Daoy (cell line): ENCODE measurements at places on chromosomes 11 and 22. TPM values are rescaled to one million over a fixed set of nuclear protein-coding genes. Genes with fewer than 3 reads are reported as not detected.

Gene P2RY6
- total RNA-seq, result 0.80 TPM in 1 of 2 replicates, not detected in the other

DNA sequence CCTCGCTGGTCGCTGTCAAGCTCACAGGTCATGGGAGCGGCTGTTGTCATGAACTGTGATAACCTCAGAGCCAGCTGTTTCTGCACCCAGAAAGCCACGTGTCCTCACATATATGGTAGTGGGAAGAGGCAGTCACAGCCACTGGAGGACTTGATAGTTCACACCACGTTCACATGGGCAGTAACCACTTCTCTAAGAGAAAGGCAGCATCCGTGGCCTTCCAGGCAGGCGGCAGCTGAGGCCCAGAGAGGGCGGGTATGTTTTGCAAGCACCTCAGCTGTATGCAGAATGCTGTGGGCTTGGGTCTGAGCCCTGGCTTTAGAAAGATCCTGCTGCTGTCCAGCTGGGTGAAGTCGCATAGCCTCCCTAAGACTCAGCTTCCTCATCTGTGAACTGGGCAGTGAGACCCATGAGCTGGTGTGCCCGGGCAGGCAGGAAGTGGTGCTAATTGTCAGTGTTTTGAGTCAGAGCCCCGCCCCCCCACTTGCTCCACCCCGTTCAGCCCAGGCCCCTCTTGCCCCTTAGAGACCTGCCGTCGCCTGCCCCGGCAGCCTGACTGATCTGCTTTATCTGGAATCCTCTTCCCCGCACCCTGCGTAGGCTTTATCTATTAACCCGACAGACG is 13.3 kb downstream of the TTC38 start:
- DNase-seq, result no peak

DNA sequence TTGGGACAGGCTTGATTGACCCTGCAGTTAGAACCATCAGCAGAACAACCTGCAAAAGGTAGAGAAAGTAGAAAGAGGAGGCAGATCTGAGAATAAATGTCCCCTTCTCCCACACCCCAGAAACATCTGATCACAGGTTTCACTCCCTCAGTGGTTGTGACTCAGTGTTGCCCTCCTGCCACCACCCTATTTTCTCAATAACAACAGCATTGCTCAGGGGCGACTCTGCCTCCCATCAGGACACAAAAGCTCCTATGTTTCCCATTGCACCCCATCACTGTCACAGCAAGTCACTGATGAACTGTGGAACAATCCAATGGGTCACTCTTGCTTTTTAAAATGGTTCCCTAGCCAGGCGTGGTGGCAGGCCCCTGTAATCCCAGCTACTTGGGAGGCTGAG is 110.2 kb downstream of the RASSF10 start:
- DNase-seq, result peak; percentile 49

DNA sequence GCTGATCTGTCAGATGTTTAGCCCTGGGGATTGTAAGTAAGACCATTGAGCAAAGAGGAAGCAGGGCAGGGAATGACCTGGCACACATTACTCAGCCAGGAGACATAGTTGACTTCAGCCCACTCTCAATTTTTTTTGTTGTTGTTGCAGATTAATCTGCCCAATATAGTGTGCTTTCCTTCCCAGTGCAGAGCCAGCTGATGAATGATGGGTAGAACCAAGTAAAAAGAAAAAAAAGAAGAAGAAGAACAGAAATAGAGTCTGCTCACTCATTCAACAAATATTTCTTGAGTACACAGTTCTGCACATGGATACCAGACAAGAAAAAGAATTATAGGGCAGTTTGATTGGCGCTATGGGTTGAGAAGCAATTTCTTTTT is 292.7 kb downstream of the ETS1 start:
- DNase-seq, result no peak

GRCh38 chr11:26043665-26044064 is 288.3 kb upstream of the ANO3 start:
- DNase-seq, result no peak

Gene ABCC8
- not detected in 2 replicates for total RNA-seq
